ENCODE measurements at places on chromosomes 5 and 9.
A peak's percentile ranks its signal among the peaks of the same experiment; 100 is the strongest.

- DNase-seq: no peak
Observed at GRCh38 chr9:26669701-26670670, 222.6 kb downstream of the CAAP1 start.

DNA sequence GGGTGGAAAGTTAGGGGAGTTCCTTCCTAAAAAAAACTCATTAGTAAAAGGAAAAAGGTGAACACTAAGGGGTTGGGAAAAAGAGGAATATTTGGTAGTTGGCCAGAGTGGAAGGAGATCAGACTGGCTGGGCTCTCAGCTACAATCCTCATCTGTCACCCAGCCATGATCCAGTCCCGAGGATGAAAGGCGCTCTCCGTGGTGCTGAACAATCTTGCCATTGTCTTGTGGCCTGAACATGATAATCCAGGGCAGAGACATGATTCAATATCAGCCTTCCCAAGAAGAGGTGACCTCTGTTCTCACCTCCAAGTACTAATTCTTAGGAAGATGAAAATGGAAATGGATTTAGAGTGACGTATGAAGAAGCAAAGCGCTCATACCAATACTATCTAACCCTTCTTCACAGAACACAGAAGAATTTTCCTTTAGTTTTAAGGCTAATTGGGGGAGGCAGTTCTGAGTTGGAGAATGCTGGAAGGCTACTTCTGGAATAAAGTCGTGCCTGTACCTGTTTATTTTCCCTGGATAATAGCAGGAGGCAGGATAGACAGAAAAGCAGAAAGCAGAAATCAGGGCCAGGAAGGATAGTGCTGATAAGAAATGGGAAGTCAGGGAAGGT lies 36.6 kb upstream of the MYORG start:
- peak; percentile 25 for DNase-seq

- DNase-seq: no peak
Observed at GRCh38 chr5:6899221-6899620, 186.0 kb downstream of the TENT4A start.

- no peak for DNase-seq
Observed at GRCh38 chr9:132324425-132324824, 30.4 kb downstream of the SETX start.

DNA sequence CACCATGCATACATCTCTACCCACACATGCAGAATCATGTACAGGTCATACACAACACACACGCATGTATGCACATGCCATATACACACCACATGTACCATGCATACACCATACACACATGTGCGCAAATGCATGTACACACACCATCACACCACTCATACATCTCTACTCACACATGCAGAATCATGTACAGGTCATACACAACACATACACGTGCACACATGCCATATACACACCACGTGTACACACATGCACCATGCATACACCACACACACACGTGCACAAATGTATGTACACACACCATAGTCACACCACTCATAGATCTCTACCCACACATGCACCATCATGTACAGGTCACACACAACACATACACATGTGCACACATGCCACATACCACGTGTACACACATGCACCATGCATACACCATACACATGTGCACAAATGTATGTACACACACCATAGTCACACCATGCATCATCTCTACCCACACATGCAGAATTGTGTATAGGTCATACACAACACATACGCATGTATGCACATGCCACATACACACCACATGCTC lies 14.0 kb downstream of the GRIN1 start:
- no peak for DNase-seq

DNA sequence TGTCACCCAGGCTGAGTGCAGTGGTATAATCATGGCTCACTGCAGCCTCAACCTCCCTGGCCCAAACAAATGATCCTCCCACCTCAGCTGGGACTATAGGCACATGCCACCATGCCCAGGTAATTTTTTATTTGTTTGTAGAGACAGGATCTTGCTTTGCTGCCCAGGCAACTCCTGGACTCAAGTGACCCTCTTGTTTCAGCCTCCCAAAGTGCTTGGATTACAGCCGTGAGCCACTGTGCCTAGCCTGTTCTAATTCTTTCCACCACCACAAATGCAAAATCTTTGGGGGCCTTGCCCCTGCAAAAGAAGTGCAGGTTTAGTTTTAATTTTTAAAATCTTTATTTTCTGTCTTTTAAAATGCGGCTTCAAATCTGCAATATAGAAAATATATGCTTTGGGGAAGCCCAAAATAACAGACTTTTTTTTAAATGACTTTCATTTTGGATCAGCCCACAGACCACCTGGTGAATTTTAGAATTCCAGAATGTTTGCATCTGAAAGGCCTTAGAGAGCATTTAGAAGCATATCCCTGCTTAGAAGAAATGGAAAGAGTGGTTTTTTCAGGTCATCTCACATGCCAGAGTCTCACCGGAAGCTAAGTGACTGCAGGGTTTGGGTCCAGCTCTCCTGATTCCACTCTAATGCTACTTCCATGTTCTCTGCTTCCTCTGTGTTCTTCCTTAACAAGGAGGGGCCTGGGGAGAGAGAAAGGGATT lies 111.4 kb upstream of the FER start:
- no peak for DNase-seq

DNA sequence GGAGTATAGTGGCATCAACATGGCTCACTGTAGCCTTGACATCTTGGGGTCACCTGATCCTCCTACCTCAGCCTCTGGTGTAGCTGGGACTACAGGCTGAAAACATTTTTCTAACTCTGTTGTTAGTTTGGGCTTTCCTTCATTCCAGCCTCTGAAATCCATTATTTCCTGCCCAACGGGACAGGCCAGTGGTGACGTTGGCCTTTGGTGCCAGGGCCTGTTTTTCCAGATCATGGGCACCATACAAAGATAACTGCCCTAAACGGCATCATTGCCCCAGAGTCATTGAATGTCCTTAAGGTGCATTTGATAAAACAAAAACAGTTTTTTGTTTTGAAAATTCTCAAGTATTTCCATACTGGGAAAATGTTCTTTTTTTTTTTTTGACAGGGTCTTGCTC lies 32.1 kb downstream of the PIK3R1 start:
- no peak for DNase-seq

DNA sequence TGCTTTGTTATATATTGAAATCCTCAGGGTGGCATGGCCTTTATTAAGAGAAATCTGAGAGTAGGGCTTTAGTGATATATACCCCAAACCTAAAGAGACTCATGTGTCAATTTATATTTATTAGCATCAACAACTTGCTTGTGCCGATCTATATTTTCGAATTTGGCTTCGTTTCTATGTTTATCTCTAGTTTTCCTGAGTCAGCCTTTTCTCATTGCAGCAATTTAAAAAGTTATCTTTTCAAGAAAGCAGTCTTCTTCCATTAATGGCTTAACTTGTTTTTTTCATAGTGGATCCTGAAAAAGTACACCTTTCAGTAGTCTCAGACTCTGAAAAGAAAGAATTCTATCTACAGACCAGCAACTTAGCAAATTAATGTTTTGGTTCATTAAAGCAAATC lies 99.9 kb upstream of the KCNN2 start:
- DNase-seq: no peak
